ENCODE measurements at places on chromosomes 16 and 17.

DNA sequence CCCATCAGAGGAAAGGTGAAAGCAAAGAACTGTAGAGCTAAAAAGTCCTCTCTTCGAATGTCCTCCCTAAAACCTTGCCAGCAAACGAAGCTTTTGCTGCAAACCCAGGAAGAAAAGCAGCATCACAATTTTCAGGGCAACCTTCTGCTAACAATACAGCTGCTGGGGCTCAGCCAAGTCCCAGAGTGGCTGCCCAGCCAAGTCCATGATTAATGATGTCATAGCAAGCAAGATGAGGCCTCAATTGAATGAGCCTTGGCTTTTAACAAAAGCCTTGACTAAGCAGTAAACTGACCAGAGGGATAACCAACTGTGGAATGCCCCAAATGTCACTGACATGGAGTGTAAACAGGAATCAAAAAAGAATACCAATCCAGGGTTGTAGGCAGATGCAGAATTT is 342.7 kb downstream of the PMP22 start:
- DNase-seq = no peak

- no peak for DNase-seq
Measured at GRCh38 chr17:75205793-75206163, 299 bp downstream of the NUP85 start.

- no peak for DNase-seq
Measured at GRCh38 chr17:59436900-59437299, 105.4 kb downstream of the YPEL2 start.

DNA sequence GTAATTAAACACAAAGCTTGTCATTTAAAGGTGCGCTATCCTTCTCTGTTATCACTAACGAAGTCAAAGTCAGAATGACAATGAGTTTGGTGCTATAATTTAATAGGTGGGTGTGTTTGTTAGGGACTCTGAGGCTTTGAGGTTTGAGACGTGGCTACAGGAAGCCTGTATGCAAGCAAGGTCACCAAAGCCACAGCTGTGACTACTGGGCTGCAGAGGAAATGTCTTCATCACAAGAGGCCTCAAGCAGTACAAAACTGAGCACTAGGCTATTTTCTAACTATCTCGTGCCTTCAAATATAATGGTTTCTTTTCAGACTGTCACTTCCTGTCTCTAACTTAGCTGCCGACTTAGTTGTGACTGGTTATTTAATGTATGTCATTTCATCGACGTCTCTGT is 141.2 kb downstream of the AATF start:
- no peak for DNase-seq

DNA sequence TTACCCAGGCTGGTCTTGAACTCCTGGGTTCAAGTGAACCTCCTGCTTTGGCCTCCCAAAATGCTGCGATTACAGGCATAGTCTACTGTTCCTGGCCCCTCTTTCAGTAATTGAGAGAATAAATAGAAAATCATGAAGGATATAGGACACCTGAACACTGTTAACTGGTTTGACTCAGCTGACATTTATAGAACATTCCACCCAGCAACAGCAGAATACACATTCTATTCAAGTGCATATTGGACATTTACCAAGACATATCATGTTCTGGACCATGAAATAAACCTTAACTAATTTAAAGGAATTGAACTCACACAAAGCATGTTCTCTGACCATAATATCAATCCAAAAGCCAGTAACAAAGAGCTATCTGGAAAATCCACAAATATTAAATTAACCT is 19.8 kb upstream of the BAIAP2 start:
- DNase-seq = no peak

GRCh38 chr17:79368521-79368920 is 242.3 kb downstream of the RBFOX3 start:
- no peak for DNase-seq

Measured in DMS53 (cell line).